ENCODE measurements at places on chromosomes 3 and 15.
A peak's percentile ranks its signal among the peaks of the same experiment; 100 is the strongest.

- no peak for DNase-seq
Observed at GRCh38 chr15:60297047-60297446, 100.7 kb downstream of the ANXA2 start.

DNA sequence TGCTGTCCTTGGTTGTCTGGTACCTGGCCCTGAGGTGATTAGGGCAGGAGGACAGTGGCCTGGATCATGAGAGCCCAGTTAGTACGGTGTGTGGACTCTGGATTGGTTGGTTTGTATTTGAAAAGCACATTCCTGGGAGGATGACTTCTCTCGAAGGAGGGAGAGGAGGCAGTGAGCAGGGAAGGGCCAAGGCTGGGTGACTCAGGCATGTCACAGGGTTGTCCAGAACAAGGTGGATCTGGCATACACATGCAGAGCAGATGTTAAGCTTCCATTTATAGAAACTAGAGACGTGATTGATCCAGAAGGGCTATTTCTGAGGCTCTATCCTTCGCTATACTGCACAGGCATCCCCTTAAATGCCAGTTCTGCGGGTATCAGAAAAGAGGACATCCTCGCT, 34.4 kb downstream of the FAM240A start:
- DNase-seq, result no peak

- no peak for DNase-seq
Observed at GRCh38 chr3:64187065-64187959, 38.0 kb downstream of the PRICKLE2 start.

DNA sequence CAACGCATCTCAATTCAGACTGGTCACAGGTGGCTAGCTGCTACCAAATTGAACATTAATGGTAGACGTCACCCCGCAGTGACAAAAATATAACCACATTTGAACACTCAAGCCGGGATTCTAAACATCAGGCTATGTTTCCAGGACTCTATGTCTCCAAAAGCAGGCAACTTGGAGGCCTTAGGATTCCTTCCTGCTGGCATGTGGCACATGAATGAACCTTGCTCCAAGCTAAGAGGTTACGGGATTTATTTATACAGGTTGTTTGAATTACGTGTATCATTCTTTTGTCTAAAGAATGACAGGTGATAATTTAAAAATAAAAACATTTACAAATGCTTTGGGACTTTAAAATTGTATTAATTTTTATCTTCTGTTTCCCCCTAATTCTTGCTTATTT, 864.4 kb upstream of the CFAP20DC start:
- no peak for DNase-seq

GRCh38 chr3:73542136-73542535, 82.6 kb downstream of the PDZRN3 start:
- DNase-seq, result no peak

DNA sequence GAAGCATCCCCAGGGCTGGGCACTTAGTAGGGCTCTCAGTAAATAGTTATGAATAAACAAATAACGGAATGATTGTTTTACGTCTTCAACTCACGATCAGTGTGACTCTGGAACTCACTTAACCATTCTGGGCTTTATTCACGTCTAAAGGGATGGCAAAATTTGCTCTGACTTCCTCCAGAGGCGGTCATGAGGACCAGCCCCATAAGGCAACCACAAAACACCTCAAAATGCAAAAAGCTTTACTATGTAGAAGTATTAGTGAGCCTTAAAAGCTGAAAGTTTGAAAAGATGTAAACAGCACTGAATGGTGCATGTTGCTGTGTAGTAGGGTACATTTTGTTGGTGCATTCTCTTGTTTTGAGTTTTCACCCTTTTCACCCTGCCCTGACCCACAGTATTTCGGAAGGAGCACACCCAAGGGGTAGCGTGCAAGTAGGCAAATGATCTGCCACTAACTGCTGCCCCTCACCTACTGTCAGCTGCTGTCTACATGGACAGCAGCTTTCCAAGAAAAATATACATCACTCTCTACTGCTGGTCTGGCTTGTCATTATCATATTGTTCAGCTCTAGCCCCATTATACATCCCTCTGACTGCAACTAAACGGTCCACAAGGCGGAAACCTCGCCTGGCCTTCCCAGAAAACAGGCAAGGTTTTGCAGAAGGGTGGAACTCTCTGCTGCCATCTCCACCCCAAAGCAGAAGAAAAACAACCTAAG, 308.5 kb upstream of the PROK2 start:
- DNase-seq, result no peak

- DNase-seq, result no peak
Observed at GRCh38 chr3:178238179-178238578, 298.1 kb upstream of the KCNMB2 start.

GRCh38 chr15:51837792-51838251, 8.4 kb downstream of the TMOD3 start:
- DNase-seq, result no peak

GRCh38 chr3:39453134-39453533, 14.3 kb upstream of the MOBP start:
- DNase-seq, result no peak

GRCh38 chr3:43699864-43700263, 9.1 kb downstream of the ABHD5 start:
- DNase-seq, result peak; percentile 47

- no peak for DNase-seq
Observed at GRCh38 chr3:53229171-53229570, 26.7 kb downstream of the TKT start.

GRCh38 chr3:57961828-57962447, 46.3 kb upstream of the FLNB start:
- DNase-seq, result peak; percentile 71

GRCh38 chr3:170553788-170554757, 31.8 kb downstream of the SLC7A14 start:
- DNase-seq, result peak; percentile 7

- no peak for DNase-seq
Observed at GRCh38 chr3:14829811-14830210, 11.0 kb downstream of the FGD5 start.

DNA sequence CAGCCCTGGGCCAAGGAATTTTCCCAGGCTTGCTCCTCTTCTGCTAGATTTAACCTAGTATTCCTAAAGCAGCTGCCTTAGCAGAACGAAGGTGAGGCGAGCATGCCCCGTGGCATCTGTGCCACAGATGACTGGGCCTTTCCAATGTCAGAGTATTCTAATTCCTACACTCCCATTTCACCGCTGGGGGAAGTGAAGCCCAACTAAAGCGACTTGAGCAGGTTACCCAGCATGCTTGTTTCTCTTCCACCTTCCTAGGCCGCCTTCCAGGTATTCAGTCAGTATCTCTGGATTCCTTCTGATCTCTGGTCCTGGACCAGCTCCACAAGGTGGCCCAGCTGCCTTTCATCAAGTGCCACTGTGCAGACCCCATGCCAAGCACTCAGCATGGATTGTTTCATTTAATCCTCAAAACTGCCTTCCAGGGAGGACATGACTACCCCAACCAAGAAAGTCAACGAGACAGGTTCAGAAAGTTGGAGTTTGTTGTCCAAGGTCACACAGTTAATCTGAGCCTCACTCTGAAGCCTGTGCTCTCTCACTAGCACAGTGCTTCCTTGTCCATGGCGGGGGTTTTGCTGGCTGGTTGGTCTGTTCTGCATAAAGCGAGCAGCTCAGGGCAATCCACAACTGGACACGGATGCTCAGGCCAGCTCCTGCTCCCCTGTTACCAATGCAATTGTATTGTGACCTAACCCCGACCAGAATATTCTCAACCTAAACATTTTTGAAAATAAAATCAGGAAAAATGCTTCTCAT, 15.1 kb downstream of the MYO5C start:
- no peak for DNase-seq

- no peak for DNase-seq
Observed at GRCh38 chr3:44969828-44970179, 6.2 kb downstream of the ZDHHC3 start.

GRCh38 chr3:30263925-30264313, 342.5 kb upstream of the TGFBR2 start:
- DNase-seq, result no peak

GRCh38 chr15:76208786-76209424, 102.4 kb downstream of the ETFA start:
- no peak for DNase-seq

- no peak for DNase-seq
Observed at GRCh38 chr15:81473177-81473576, 99.2 kb upstream of the TMC3 start.

DNA sequence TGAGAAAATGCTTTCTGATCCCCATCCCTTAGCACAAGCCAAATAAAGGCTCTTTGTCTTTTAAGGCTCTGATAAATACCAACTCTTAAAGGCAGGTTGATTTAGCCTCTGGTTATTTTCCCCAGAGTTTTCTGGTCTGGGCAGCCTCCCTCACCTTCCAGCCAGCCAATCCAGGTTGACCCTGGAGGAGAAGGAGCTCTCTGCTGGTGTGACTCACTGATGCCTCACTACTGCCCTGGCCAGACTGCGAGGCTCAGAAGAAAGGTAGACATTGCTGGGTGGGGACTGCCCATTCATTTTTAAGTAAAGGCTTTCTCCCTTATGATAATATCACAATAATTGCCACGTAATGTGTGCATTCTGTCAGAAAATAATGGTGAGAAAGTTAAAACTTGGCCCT, 37.1 kb downstream of the SLCO3A1 start:
- no peak for DNase-seq

DNA sequence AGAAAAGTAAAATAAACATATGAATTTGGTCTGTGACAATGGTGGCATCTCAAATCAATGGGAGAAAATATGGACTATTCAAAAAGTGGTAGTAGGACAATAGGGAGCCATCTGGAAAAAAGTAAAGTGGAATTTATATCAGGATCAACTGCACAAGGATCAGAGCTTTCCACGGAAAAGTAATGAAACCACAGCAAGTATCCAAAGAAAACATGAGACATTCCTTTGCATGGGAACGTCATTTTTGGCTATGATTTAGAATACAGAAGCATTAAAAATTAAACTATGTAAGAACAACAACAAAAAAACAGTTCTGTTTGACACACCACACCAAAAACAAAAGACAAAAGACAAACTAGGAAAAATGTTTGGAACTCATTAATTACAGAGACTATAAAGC, 18.7 kb downstream of the CRBN start:
- DNase-seq, result no peak

DNA sequence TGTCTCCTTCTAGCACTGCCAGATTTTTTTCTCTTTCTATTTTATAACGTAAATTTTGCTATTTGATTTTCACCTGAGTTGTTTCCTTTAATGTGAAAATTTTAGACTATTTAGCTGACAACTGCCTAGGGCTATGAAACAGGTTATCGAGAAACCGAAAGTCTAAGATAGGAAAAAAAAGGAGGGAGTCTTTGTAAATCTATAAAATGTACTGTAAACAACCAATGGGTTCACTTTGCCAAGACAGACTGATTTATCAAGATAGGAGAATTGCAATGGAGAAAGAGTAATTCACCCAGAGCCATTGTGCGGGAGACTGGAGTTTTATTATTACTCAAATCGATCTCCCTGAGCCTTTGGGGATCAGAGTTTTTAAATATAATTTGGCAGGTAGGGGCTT, 50.0 kb downstream of the TM4SF18 start:
- no peak for DNase-seq

DNA sequence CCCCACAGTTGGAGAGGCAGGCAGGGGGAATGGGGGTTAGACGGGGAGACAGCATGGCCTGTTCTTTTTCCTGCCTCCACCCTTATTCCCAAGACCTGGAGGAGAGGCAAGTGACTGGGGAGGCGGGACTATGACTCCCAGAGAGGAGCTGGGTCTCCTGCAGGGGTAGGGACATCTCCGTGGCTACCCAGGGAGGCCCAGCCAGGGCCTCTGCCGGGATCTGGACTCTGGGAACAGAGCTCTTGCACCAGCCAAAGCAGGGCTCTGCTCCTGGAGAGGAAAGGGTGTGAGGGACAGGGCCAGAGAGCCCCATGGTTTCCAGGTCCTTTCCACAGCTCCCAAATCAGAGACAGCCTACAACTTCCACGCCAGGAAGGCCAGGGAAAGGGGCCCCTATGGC, 22.8 kb downstream of the CFAP100 start:
- no peak for DNase-seq

GRCh38 chr15:71788646-71789579, 21.4 kb upstream of the NR2E3 start:
- no peak for DNase-seq

- no peak for DNase-seq
Observed at GRCh38 chr3:110644203-110644602, 427.4 kb upstream of the NECTIN3 start.

DNA sequence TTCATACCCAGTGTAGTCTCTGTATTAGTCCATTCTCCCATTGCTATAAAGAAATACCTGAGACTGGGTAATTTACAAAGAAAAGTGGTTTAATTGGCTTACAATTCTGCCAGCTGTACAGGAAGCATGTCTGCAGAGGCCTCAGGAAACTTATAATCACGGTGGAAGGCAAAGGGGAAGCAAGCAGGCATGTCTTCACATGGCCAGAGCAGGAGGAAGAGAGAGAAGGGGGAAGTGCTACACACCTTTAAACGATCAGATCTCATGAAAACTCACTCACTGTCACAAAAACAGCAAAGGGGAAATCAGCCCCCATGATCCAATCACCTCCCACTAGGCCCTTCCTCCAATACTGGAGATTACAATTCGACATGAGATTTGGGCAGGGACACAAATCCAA, 6.3 kb upstream of the PARP14 start:
- DNase-seq, result no peak

GRCh38 chr15:91307601-91308000, 207.5 kb downstream of the SV2B start:
- DNase-seq, result no peak

GRCh38 chr3:16707260-16707659, 102.0 kb upstream of the DAZL start:
- peak; percentile 45 for DNase-seq

DNA sequence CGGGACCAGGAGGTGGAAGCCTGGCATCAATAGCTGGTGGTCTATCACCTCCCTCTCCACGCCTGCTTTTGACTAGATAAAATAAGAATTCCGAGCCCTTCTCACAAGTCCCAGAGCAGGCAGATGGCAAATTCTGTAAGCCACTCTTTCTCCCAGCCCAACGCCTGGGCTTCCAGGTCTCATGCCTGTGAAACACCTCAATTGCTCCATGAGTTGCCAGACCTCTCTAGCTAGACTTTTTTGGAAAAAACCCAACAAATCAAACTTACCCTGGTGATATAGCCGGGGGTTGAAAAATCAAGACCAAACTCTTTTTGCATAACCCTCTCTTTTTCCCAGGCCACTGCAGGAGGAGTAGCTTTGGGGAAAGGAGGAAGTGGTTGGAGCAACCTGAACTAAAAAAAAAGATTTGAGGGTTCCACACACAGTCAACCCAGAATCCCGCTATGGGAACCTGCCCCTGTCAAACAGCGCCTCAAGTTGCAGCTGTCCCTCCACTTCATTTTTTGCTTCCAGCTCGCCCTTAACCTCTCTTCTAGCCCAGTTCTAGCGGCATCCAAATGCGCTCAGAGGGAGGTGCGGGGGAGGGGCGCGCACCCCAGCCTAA, 7.0 kb downstream of the BHLHE40 start:
- DNase-seq, result peak; percentile 19

GRCh38 chr3:135165260-135165659, 370.2 kb downstream of the EPHB1 start:
- no peak for DNase-seq

GRCh38 chr3:187286467-187287059, 5.0 kb downstream of the MASP1 start:
- no peak for DNase-seq
